ENCODE measurements at places on chromosomes 2 and 18. TPM values are rescaled to one million over a fixed set of nuclear protein-coding genes. Genes with fewer than 3 reads are reported as not detected.

The MAP3K19 gene
- not detected for polyA plus RNA-seq

DNA sequence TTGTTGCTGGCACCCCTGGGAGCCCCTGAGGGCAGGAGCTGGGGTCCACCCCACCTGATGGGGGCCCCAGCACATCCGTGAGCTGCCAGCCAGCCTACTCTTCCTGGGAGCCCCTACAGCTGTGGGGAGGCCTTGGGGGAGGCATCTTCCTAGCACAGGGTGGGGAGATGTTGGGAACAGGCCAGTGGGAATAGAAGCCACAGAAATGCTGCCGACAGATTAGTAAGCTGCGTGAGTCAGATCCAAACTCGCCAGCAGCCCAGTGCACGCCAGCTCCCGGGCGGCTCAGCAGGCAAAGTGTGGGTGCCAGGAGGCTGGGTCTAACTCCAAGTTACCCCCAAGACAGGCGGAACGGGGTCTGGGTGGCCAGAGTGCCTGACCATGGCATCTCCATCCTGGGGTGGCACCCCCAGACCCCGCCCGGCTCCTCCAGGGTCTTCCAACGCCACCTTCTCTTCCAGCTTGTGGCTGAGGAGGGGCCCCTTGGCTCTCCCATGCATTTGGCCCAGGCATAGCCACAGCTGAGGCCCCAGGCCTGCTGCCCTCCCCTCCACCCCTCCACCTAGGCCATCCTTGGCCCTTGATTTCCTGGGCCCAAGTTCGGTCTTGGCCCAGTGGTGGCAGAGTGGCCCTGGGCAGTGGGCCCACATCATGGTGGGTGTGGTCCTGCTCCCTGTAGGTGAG, 15.3 kb downstream of the CROCC2 start:
- DNase-seq = peak; percentile 23

- no peak for DNase-seq
Measured at GRCh38 chr18:77487951-77488740, 238.5 kb downstream of the GALR1 start.

GRCh38 chr18:10437837-10438236, 16.6 kb upstream of the APCDD1 start:
- no peak for DNase-seq

GRCh38 chr2:97737421-97738178, 24.2 kb downstream of the ZAP70 start:
- no peak for DNase-seq

DNA sequence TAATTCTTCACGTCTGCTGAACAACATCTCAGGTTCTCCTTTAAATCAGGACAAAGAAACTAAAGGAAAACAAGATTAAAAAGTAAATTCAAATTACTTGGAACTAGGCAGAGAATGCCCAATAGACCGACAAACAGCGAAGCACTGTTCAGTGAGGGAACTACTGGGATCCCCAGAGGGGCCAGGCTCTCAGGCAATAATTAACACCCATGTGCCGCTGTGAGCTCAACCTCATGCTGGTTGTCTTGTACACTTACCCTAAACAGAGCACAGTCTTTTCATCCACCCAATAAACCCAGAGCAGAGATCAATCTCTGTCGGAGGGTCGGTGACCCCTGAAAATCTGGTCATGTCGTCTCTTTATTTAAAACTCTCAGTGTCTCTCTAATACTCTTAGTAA, 229.9 kb upstream of the CRIM1 start:
- no peak for DNase-seq

- DNase-seq = no peak
Measured at GRCh38 chr2:8364668-8365067, 317.2 kb upstream of the ID2 start.

Data from keratinocyte (primary cell).